ENCODE measurements at places on chromosomes 3 and 15. TPM values are rescaled to one million over a fixed set of nuclear protein-coding genes. Genes with fewer than 3 reads are reported as not detected.
A peak's percentile ranks its signal among the peaks of the same experiment; 100 is the strongest.

The FEZF2 gene
- not detected for total RNA-seq

DNA sequence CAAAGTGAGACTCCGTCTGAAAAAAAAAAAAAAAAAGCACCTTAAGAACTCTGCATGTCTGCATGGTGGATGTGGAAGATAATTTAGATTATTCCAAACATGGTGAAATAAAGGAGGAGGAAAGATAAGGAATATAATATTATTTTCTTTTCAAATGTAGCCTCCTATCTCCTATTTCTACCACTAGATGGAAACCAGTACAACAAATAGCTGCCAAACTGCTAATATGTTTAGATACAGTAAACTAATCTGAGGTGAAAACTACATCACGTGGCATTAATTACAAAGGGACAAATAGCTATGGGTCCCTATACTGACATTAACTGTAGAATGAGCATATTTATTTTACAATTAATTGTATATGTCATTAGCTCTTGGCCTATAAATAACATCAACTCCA, 197.8 kb downstream of the TBC1D5 start:
- DNase-seq, result no peak
- H3K36me3 ChIP-seq, result peaks cover 7% of the 10 kb centered on the region
- H3K27me3 ChIP-seq, result no peaks in the 10 kb centered on the region
- H3K27ac ChIP-seq, result no peak overlapping the region
- no peak overlapping the region for H3K4me3 ChIP-seq

- H3K36me3 ChIP-seq, result no peaks in the 10 kb centered on the region
- no peak for DNase-seq
- no peak overlapping the region for H3K4me3 ChIP-seq
- no peaks in the 10 kb centered on the region for H3K4me1 ChIP-seq
Measured at GRCh38 chr3:107837895-107838612, 252.8 kb downstream of the CD47 start.

GRCh38 chr15:38058596-38059075, 124.2 kb downstream of the TMCO5A start:
- H3K27me3 ChIP-seq, result no peaks in the 10 kb centered on the region
- no peaks in the 10 kb centered on the region for H3K36me3 ChIP-seq
- no peak overlapping the region for H3K27ac ChIP-seq
- H3K4me3 ChIP-seq, result no peak overlapping the region
- H3K4me1 ChIP-seq, result peaks cover 13% of the 10 kb centered on the region

- no peaks in the 10 kb centered on the region for H3K36me3 ChIP-seq
- no peak for DNase-seq
- no peaks in the 10 kb centered on the region for H3K27me3 ChIP-seq
Measured at GRCh38 chr15:24772686-24773373, 97.3 kb downstream of the NPAP1 start.

The STAC gene
- total RNA-seq, result 1.2 TPM

The GOLGA8B gene
- 233 TPM for total RNA-seq

GRCh38 chr3:133792171-133792763, 13.3 kb upstream of the SRPRB start:
- peaks cover 1% of the 10 kb centered on the region for H3K4me1 ChIP-seq
- no peaks in the 10 kb centered on the region for H3K27me3 ChIP-seq
- no peaks in the 10 kb centered on the region for H3K36me3 ChIP-seq

The STRIT1 gene
- not detected for total RNA-seq

DNA sequence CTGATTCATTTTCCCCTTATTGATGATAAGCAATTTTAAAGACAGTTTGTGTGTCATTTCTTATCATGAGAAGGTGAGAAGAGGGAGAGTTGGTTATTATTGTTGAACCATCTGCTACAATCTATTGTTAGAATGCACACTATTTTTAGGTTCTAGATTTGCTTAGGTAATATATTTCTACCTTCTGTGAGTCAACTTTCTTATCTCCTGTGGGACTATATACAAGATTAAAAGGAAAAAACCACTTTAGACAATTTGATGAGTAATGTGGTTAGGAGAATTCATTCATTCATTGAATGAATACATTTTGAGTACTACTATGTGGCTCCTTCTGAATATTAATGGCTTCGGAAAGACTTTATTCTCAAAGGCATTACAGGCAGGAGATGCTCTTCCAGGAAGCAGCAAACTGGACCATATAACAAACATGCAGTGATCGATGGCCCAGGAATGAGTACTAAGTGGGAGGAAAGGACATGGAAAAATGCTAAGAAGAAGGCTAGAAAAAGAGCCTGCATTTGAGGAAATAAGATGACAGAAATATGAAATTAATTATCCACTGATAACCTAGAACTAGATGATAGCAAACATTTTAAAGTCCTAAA, 22.4 kb downstream of the SPTSSB start:
- no peak for DNase-seq
- H3K27ac ChIP-seq, result peak overlapping the region; percentile 29
- no peaks in the 10 kb centered on the region for H3K36me3 ChIP-seq
- no peak overlapping the region for H3K4me3 ChIP-seq
- H3K27me3 ChIP-seq, result no peaks in the 10 kb centered on the region

GRCh38 chr3:194582196-194582905, 50.9 kb downstream of the TMEM44 start:
- no peaks in the 10 kb centered on the region for H3K36me3 ChIP-seq
- peak overlapping the region; percentile 39 for H3K27ac ChIP-seq
- H3K27me3 ChIP-seq, result no peaks in the 10 kb centered on the region
- H3K4me3 ChIP-seq, result peak overlapping the region; percentile 38
- DNase-seq, result no peak

- H3K27me3 ChIP-seq, result no peaks in the 10 kb centered on the region
- peaks cover 5% of the 10 kb centered on the region for H3K4me1 ChIP-seq
- no peak for DNase-seq
- H3K36me3 ChIP-seq, result no peaks in the 10 kb centered on the region
- H3K4me3 ChIP-seq, result no peak overlapping the region
- H3K27ac ChIP-seq, result no peak overlapping the region
Measured at GRCh38 chr3:30085486-30085885, 520.9 kb upstream of the TGFBR2 start.

GRCh38 chr3:129505341-129505740, 23.1 kb upstream of the RHO start:
- H3K27me3 ChIP-seq, result no peaks in the 10 kb centered on the region
- H3K4me3 ChIP-seq, result no peak overlapping the region
- peaks cover 6% of the 10 kb centered on the region for H3K36me3 ChIP-seq
- H3K4me1 ChIP-seq, result no peaks in the 10 kb centered on the region
- DNase-seq, result no peak

The TMCO5A gene
- total RNA-seq, result not detected

DNA sequence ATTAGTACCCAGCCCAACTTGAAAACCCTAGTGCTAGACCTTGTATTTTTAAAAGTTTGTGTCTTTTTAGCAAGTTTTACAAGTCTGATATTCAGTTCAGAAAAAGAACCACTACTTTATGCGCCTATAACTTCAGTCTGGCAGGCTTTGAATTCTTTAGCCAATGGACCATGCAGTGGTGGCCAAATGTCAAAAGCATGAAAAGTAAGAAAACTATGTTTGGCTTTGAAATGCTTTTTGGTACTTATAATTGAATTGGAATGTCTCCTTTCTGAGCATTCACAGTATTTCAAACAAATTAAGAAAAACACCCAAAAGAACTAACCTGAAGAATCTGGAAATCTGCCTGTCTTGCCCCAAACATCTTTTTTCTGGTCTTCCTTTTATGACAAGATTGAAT, 12.8 kb downstream of the WDR48 start:
- H3K27ac ChIP-seq, result no peak overlapping the region
- peaks cover 22% of the 10 kb centered on the region for H3K36me3 ChIP-seq
- DNase-seq, result no peak
- no peaks in the 10 kb centered on the region for H3K27me3 ChIP-seq
- no peak overlapping the region for H3K4me3 ChIP-seq
- H3K4me1 ChIP-seq, result peaks cover 5% of the 10 kb centered on the region

The IL5RA gene
- not detected for total RNA-seq

DNA sequence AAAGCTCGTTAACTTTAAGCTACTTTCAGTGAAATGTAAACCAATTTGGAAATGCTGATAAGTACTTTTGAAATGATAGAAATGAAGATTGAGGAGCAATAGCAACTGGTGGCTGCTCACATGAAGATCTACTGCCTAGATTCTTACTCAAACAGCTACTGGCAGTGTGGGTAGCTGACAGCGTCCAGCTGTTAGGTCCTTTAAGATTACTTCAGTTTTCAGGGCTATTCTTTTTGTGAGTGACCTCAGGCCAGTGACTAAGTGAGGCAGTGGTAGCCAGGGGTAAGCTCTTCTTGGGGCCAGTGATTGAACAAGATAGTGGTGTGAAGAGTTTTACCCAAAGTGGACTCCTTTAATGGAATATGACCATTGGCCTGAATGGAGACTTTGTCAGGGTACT, 41.3 kb downstream of the NECTIN3 start:
- no peaks in the 10 kb centered on the region for H3K27me3 ChIP-seq
- H3K4me1 ChIP-seq, result peaks cover 14% of the 10 kb centered on the region
- H3K27ac ChIP-seq, result no peak overlapping the region

The RSRC1 gene
- 35.8 TPM for total RNA-seq

DNA sequence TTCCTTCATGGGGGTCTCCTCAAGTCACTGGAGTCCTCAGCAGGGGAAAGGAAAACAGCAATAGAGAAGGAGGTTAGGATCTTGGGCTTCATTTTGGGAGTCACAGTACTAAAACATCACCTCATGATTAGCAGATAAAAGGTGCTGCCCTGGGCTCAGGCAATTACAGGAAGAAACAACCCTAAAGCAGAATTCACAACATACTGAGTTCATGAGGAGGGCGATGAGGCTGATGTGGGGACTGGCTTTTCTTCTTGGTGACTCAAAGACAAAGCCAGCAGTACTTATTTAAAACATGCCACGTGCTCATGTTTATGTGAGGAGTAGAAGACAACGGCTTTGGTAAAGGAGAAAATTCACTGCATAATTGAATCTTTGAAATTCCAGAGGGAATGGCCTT, 822.3 kb upstream of the CFAP20DC start:
- H3K4me1 ChIP-seq, result peaks cover 13% of the 10 kb centered on the region
- no peaks in the 10 kb centered on the region for H3K27me3 ChIP-seq
- DNase-seq, result no peak
- no peaks in the 10 kb centered on the region for H3K36me3 ChIP-seq
- H3K27ac ChIP-seq, result no peak overlapping the region
- H3K4me3 ChIP-seq, result no peak overlapping the region

DNA sequence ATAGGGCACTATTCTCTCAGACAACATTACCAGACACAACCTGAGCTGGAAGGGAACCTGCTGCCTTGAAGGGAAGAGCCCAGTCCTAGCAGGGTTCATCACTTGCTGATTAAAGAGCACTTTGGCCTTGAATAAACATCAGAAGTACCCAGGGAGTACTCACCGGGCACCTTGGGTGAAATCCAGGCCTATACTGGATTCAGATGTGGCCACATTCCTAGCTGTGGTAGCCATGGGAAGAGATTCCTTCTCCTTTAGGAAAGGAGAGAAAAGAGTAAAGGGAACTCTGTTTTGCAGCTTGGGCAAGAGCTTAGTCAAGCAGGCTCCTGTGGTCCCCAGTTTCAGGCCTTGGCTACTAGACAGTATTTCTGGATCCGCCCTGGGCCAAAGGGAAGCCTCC, 195.0 kb downstream of the SPATA16 start:
- H3K27ac ChIP-seq, result no peak overlapping the region
- H3K4me3 ChIP-seq, result no peak overlapping the region
- no peaks in the 10 kb centered on the region for H3K4me1 ChIP-seq
- H3K27me3 ChIP-seq, result peaks cover 69% of the 10 kb centered on the region
- DNase-seq, result no peak
- no peaks in the 10 kb centered on the region for H3K36me3 ChIP-seq

The ZNF660 gene
- total RNA-seq, result not detected

DNA sequence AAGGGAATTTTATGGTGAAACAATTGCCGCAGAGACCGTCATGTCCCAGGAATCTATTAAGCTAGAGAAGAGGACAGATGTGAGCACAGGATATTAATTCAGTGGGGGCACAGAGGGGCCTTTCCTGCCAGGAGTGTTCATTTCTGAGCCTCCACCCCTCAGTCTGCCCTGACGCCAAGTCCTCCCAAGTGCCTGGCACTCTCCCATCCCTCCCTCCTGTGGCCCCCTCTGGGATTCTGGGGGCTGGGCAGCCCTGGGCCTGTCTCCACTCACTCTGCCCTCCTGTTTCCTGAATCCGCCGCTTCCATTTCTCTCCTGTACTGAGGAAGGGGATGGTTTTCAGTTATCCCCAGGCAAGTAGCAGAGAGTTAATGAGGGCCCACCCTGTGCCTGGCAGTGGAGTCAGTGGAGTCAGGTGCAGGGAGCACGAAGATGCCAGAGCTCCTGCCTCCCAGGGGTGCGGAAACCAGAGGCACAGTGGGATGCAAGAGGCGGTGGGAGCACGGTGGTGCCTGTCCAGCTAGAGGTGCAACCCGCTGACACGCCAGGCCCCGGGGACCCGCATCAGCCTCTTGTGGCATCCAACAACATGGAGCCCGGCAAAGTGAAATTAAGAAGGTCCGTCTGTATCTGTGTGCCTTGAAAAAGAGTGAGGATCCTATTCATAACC, 212.5 kb downstream of the XXYLT1 start:
- H3K36me3 ChIP-seq, result no peaks in the 10 kb centered on the region
- no peaks in the 10 kb centered on the region for H3K4me1 ChIP-seq
- DNase-seq, result no peak
- H3K27ac ChIP-seq, result no peak overlapping the region
- H3K27me3 ChIP-seq, result peaks cover 18% of the 10 kb centered on the region

The DNAH12 gene
- total RNA-seq, result 0.47 TPM

GRCh38 chr3:127337911-127338531, 50.2 kb upstream of the PRR20G start:
- H3K4me3 ChIP-seq, result no peak overlapping the region
- H3K36me3 ChIP-seq, result no peaks in the 10 kb centered on the region
- H3K27ac ChIP-seq, result no peak overlapping the region
- H3K4me1 ChIP-seq, result no peaks in the 10 kb centered on the region
- no peak for DNase-seq

The TRH gene
- total RNA-seq, result not detected

The AGTR1 gene
- total RNA-seq, result not detected

- H3K4me1 ChIP-seq, result no peaks in the 10 kb centered on the region
- no peak overlapping the region for H3K4me3 ChIP-seq
- no peaks in the 10 kb centered on the region for H3K36me3 ChIP-seq
- H3K27me3 ChIP-seq, result no peaks in the 10 kb centered on the region
- no peak overlapping the region for H3K27ac ChIP-seq
- no peak for DNase-seq
Measured at GRCh38 chr3:13474776-13475303, 5.3 kb upstream of the HDAC11 start.

The IQCB1 gene
- total RNA-seq, result 33.5 TPM

DNA sequence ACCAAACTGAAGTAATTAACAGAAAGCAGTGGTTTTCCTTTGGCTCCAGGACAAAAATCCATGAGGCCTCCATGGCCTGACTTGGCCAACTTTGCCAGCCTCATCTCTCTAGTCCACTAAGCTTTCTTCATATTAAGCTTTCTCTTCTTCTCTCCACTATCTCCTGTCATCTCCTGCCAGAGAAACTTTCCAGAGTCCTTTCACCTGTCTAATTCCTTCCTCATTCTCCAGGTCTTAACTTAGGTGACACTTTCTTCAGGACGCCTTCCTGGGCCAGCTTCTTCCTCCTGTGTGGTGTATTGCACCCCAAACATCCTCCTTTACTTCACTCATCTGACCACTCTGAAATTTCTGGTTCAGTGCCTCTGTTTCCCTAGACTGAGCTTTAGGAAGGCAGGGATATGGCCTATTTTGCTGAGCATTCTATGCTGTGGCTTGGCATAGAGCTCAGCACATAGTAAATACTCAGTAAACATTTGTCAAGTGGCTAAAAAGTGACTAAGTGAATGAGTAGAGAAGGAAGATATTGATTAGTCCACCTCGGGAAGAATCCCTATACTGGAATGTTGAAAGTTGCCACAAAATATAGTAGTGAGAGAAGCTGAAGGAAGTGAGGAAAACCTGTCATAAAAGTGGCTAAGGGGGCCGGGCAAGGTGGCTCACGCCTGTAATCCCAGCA, 34.6 kb upstream of the IGF2BP2 start:
- H3K4me1 ChIP-seq, result no peaks in the 10 kb centered on the region
- H3K27me3 ChIP-seq, result no peaks in the 10 kb centered on the region
- H3K4me3 ChIP-seq, result no peak overlapping the region
- DNase-seq, result no peak
- no peaks in the 10 kb centered on the region for H3K36me3 ChIP-seq

The GUCA1C gene
- not detected for total RNA-seq

The UNC13C gene
- not detected for total RNA-seq
